Panc1 (cell line): ENCODE measurements at places on chromosomes 1 and 21.

DNA sequence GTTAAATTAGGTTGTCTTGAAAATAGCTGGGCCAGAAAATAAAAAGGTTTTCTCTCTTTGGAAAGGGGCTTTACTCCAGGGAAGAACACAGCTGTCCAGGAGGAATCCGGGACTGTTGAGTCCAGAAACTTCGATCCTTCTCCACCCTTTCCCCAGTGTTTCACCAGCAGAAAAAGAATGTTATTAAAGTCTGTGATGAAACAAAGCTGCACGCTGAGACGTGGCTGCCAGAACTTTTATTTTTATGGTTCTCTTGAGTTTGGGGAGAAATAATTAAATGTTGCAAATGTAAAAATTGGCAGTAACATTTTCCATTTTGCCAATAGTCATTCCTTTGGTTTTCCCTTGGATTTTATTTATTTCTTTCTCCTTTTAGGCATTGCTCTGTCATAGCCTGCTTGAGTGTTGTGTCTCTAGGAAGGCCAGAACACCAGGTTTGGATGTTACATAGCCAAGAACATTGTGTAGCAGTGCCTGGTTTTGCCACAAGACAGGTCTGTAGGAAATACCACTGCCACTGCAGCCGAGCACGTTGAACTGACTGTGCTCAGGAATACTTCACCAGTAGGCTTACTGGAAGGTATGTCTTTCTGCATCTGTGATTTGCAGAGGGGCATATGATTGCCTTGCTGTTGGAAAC lies 87.4 kb downstream of the ROR1 start:
- no peak for DNase-seq

GRCh38 chr1:233443040-233443760 lies 115.7 kb downstream of the MAP3K21 start:
- no peak for DNase-seq

DNA sequence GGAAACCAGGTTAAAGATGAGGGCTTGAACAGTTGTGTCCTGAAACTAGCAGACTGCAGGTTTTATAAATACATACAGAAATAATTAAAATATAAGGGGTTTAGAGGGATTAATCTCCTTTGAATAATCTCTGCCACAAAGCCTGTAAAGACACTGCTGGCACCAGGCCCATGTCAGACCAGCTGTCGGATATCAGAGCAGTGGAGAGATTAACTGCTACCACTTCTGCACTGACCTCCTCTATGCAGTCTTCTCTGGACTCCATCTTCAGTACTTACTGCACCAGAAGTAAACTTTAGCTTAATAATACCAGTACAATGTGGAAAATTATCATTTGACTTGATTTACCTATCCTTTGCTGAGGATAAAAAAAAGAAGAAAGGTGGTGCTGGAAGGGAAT lies 128.6 kb downstream of the LHX4 start:
- no peak for DNase-seq

- no peak for DNase-seq
Observed at GRCh38 chr21:46122237-46122671, 24.3 kb downstream of the COL6A2 start.

- no peak for DNase-seq
Observed at GRCh38 chr1:234149217-234149616, 224.0 kb upstream of the COA6 start.

DNA sequence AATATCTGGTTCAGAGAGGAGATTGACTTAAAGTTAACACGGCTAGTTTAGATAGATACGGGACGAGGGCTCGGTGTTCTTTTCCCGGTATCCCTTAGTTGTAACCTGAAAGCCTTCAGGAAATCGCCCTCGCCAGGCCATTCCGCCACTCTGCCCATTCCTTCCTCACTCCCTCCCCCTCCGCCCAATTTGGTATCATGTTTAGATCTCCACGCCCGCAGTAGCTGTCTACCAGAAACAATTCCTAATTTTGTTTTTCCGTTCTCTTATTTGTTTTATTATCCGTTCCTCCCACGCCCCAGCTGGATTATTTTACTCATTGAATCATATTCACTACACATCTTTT lies 685 bp upstream of the VAMP4 start:
- DNase-seq, result no peak

DNA sequence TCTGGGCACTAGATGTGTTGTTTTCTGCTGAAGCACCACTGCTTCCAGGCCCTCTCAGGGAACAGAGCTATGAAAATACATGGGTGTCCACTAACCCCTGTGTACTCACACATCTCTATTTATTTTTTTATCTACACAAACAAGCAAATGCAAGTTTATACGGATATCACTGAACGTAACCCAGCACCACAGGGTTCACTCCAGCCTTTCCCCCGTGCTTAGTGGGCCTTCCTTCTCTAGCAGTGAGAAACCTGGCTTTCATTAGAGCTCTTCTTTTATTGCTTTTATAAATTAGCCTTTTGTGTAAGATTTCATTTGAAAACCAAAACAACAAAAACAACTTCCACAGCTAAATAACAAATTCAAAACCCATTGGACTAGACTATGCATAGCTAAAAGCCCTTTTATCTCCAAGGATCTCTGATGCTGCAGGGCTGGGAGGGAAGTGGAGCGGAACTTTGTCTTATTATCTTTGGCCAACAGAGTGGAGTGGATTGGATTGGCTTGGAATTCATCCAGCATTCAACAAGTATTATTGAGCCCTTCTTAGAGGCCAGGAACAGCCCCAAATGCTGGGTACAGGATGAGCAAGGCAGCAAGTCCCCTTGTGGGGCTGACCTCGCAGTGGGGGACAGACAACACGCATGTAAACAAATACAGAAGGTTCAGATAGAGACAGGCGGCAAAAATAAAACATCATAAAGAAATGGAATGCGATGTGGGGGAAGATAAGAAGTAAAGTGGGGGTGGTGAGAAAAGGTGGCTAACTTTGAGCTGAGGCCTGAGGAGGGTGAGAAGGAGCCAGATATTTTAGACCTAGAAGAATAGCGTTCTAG lies 371.8 kb upstream of the POU3F1 start:
- DNase-seq, result no peak

GRCh38 chr1:116345843-116346242 lies 27.2 kb upstream of the ATP1A1 start:
- DNase-seq, result no peak

- no peak for DNase-seq
Observed at GRCh38 chr1:2880086-2880485, 78.6 kb upstream of the TTC34 start.

DNA sequence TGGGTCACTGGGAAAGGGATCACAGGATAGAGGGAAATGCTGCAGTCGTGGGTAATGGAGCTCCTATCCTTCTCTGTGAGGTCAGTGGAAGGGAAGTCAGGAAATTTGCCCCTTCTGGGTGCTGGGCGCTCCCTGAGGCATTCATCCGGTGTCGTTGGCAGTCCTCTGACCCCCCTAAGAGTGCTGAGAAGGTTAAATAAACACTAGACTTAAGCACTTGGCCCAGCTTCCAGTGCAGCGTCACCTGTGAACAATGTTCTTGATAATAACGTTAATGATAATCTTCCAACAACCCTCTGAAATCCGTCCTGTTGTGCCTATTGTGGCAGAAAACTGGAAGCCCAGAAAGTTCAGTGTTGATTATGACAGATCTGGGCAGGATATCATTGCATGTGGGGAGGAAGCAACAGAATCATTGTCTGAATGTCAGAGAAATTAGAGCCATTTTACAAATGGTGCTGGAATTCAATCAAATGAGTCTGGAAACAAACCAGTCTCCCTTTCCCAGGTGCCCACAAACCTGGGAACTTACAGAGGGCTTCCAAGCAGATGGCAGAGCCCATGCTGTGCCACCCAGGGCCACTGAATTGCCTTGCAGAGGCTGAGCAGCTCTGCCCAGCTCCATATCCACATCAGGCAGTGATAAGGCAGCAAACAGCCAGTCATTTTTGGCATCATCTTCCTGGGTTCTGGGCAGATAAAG lies 216.8 kb downstream of the KAZN start:
- DNase-seq, result no peak

DNA sequence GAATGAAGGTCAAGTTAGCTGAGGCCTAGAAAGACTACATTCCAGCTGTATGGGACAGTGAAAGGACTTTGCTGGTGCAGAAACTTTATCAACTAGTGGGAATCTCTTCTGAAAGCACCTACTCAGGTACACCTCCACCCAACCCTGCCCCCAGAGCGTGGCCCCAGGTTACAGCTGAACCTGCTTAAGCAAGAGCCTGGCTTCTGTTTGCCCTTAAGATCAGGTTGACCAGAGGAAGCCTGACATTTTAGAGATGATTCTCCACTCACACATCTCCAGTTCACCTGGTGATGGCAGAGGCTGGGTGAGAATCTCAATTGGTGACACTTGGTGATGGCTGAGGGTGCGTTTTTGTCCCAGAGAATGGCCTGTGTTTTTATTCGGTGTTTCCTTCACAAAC lies 24.0 kb downstream of the ELAPOR1 start:
- no peak for DNase-seq

- no peak for DNase-seq
Observed at GRCh38 chr1:114263343-114263742, 109.7 kb upstream of the SYT6 start.

DNA sequence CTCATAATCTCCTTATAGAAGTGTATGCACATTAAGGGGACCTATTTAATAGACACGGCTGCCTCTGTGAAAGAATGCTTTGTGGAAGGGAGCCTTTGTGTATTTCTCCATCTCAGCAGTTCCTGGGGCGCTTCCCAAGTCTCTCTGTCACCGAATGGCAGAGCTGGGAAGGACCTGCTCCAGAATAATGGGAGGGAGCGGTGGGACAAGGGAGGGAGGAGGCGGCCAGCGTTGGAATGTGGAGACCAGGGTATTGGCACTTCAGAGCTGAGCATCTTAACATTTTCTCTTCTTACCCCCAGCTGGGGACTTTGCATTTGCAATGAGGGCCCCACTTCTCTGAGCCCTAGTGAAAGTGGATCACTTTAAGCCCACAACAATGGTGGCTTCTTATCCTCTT lies 23.9 kb downstream of the CACHD1 start:
- DNase-seq, result no peak

DNA sequence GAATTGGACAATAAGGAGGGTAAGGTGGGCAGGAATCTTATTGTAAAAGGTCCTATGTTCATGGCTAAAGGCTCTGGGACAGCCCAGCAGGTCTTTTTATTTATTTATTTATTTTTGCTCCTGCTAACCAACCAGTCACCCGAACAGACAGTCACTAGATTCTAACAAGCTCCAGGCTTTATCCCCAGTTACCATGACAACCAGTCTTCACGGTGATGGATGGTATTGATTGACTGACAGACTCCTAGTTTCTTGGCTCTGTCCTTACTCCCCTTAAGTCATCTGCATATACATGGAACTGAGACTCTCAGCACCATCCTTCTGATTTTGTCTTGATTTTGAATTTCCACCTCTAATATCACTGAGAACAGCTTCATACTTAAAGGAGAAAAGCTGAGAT lies 44.3 kb downstream of the C8A start:
- DNase-seq, result no peak

GRCh38 chr1:53413175-53414001 lies 45.8 kb upstream of the DMRTB1 start:
- peak; percentile 82 for DNase-seq

DNA sequence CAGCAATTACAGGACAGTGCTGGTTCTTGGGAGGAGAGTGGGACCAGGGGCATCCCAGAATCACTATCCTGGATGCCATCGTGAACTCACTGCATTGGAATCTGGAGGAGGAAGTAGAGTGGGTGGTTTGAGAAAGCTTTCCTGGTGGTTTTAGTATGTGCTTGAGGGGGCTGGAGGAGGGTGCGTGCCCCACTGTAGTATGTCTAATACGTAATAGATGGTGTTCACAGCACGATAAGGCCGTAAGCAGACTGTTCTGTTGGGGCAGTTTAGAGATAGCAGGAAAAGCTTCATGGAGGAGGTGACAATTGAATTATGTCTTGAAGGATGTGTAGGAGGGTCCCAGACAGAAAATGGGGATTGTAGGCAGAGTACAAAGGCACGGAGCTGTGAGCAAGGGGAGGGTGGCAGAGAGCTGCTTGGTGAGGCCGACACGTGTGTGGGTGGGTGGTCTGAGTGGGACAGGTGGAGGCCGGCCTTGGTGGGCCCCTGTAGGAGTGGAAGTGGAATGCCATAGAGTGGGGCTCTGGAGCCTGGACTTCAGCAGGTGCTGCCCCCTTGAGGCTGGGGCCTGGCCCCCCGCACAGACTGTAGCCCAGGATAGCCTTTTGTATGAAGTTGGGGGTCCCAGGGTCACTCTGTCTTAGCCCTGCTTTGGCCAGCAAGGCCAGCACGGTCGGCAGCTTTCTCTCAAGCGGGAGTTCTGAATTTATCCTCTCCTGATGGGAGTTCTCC lies 37.0 kb downstream of the IL6R start:
- no peak for DNase-seq

DNA sequence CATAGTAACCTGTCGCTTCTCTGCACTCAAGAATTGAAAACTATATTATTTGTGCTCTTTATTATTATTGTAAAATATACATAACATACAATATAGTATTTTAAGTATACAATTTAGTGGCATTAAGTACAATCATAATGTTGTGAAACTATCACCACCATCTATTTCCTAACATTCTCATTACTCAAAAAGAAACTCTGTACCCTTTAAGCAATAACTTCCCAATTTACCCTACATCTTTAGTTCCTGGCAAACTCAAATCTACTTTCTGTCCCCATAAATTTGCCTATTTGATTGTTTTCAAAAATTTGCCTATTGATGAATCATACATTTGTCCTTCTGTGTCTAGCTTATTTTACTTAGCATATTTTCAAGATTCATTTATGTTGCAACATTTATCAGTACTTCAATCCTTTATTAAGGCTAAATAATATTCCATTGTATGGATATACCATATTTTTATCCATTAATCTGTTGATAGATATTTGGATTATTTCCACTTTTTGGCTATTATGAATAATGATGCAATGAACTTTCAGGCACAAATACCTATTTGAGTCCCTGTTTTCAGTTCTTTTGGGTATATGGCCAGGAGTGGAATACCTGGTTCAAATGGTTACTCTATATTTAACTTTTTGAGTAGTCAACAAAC lies 99.6 kb upstream of the DMRTA2 start:
- no peak for DNase-seq

GRCh38 chr1:9018333-9018732 lies 7.9 kb downstream of the SLC2A7 start:
- DNase-seq, result no peak

- DNase-seq, result no peak
Observed at GRCh38 chr1:35564037-35564883, 6.7 kb downstream of the NCDN start.

DNA sequence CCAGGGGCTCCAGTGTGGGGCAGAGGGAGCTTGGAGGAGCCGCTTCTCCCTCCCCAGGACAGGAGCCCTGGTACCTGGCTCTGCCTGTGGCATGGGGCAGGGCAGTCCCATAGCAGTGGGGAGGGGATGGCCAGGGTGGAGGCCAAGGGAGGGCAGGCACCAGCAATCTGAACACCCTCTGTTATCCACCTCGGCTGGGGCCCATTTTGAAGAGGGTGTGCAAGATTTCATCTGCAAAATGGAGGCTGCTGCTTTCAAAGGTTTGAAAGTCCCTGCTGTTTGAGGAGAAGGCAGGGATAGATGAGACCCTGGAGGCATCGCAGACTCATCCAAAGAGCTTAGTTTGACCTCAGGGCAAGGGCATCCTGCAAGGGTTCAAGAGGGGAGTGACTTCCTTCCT lies 15.2 kb upstream of the TMPRSS2 start:
- DNase-seq, result no peak
